Activated CD4-positive, alpha-beta T cell treated with anti-CD3 and anti-CD28 coated beads, Interleukin-2, amount 10 ng/mL, durations not matched to agents 7 days and 5 days (primary cell): ENCODE measurements at places on chromosomes 2 and 18.

DNA sequence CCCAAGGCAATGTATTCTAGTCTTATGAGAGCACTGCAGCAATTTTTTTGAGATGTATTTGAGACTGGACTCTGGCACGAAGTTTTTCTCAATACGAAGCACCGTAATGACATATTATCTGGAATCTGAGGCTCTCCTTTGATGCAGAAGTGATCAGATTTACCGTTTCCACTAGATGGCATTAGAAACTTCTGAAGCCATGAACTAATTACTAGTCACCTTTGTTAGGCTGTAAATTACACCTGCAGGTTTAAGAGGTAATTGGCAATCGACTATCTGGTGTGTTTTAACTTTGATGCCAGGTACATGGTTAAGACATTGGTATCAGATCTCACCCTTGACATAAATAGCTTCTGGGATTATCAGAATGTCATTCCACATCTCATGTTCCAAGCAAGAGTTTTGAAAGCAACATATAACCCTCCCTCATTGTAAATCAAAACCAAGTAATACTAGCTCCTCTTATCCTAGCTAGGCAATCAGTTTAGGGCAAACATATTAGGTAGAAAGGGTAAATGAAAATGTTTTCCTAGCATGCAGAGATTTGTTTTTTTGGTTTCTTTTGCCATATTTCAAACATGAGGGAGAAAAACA lies 254.6 kb upstream of the SPRED2 start:
- no peak for DNase-seq

- DNase-seq = no peak
These were observed 64.7 kb upstream of the HAAO start for GRCh38 chr2:42856891-42857632.

- no peak for DNase-seq
These were observed 86.3 kb downstream of the MDH1 start for GRCh38 chr2:63675026-63675425.

DNA sequence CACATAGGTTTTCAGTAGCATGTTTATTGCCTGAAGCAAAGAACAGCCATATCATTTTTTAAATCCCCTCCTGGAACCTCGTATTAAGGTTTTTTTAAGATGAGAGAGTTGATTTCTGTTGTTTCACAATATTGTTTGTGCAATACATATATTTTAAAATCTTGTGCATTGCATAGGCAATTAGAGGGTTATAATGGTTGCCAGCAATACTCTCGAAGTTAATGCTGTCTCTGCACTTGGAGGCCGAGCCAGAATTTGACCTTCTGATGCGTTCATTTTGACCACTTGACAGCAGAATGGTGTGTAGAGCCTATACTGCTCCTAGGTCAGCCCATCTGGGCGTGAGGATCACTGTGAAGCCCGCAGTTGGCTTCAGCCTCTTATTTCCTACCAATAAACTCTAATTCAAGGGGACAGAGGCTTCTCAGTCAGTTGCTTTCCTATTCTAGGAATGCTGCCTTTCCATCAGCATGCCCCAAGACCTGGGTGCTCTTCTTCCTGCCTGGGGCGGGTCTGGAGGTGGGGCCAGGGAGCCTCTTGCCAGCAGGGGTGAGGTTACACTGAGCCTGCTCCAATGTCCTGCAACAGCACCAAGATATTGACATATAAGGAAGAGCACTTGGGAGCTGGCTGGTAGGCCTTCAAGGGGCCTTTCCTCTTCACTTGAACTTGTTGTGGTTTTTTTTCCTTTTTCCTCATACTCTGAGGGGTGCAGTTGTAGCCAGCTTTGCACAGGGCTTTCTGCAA lies 91.4 kb upstream of the BCL2L11 start:
- no peak for DNase-seq

GRCh38 chr2:142694282-142694681 lies 183.2 kb upstream of the KYNU start:
- no peak for DNase-seq

DNA sequence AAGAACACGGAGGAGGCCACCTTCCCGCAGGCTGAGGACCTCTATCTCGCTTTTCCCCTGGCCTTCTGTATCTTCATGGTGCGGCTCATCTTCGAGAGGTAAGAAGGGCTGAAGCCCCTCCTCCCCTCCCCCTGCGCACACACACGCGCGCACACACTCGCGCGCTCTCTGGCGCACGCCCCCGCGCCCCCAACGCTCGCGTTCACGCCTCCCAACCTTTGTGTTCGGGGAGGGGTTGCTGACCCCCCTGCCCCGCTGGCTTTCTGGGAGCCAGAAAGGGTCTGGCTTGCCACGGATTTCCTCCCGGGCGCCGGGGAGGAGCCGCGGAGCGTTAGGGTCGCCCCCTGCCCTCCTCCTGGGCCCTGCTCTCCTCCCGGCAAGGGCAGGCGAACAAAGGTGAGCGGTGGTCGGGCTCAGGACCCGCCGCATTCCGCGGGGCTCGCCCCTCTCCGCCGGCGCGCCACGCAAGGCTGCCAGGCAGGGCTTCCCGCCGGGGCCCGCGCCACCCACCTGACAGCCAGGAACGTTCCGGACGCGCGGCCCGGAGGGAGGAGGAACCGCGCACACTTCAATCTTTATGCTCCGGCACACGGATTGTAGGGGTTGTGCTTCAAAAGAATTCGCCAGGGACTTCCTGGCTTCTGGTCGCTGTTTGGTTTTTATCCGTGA lies 583 bp downstream of the CERS6 start:
- peak; percentile 45 for DNase-seq

DNA sequence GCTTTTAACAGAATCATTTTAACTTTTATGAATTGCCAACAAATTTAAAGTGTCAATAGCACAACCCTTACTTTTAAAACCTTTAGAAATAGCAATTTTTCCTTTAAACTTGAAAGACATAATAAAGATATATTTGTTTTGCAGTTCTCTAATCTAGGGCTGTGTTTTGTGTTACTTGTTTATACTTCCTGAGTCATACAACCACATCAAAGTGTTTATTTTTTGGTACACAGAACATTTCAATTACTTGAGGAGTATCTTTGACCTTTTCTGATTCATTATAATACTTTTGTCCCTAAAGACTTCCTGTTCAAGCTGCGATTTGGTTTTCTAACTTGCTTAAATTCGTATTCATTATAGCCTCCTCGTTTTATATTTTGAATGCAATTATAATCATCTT lies 21.8 kb downstream of the TYW5 start:
- no peak for DNase-seq

DNA sequence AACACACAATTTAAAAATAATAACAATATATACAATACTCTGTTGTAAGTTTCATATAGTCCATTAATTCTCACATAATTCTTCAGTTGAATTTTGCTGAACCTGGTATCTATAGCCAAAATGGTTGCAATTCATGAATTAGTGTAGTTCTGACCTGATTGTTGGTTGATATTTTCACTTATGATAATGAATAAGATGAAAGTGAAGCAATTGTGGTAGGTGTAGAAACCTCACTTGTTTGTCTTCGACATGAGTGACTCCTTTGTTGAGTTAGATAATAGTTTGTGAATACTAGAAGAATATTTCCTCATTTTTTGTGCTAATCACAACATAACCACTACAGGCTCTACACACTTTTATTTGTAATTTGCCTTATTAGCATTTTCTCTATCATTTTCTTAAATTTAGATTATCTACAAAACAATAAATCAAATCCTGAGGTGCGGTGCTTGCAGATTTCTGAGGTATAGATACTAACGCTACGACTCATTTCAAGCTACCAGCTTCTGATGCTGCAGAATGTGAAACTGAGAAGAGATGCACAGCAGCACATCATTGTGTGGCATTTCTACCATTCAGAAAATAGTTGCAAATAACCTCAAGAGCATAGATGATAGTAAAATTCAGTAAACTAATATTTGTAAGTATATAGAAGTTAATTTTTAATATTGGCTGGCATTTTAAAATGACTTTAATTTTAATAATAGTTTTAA lies 117.9 kb downstream of the KCNH7 start:
- no peak for DNase-seq

GRCh38 chr2:76406134-76406855 lies 695.6 kb upstream of the GCFC2 start:
- DNase-seq = no peak

DNA sequence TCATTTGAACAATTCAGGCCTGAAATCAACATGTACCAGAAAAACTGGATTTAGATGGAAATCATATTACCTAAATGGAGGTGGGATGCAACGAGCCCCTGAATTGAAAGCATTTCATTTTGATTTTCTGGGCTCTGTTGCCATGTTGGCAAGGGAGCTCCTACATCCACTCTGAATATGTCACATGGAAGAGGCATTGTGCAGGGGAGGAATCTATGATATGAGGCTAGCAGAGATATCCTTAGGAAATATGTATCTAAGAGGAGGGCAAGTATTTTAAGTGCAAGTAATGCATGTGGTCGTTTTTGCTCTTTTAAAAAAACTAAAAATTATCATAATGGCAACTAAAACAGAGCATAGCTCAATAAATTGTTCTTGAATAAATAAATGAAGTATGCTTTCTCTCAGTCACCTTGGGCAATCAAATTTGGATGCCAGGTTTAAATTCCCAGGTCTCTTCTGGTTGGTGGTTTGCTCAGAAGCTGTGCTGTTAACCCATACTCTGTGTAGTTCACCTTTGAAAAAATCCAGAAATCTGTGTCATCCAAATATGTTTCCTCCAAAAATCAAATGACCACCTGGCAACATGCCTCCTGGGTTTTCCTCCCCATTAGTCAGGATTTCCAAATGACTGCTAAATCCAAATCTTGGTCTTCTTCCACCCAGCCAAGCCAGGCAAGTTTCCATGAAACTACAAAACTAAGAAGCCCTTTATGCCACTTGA lies 6.5 kb upstream of the LGALSL start:
- no peak for DNase-seq

DNA sequence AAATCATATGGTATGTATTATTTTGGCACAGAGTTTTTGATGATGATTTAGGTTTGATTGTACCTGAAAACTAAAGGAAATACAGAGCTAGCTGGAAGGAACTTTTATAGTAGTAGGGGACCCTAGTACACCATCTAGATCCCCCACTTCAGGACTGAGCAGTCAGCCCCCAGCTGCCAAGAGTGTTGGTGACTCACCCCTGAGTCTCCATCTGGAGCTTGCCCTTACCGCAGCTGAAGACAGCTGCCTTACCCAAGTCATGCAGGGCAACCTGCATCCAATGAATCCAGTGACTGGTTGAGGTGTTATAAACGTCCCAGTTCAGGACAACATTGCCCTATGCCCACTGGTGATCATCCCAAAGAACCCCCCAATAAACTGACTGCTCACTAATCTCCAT lies 15.3 kb downstream of the PMS1 start:
- no peak for DNase-seq

- DNase-seq = no peak
These were observed 18.4 kb downstream of the RBKS start for GRCh38 chr2:27871802-27872201.

DNA sequence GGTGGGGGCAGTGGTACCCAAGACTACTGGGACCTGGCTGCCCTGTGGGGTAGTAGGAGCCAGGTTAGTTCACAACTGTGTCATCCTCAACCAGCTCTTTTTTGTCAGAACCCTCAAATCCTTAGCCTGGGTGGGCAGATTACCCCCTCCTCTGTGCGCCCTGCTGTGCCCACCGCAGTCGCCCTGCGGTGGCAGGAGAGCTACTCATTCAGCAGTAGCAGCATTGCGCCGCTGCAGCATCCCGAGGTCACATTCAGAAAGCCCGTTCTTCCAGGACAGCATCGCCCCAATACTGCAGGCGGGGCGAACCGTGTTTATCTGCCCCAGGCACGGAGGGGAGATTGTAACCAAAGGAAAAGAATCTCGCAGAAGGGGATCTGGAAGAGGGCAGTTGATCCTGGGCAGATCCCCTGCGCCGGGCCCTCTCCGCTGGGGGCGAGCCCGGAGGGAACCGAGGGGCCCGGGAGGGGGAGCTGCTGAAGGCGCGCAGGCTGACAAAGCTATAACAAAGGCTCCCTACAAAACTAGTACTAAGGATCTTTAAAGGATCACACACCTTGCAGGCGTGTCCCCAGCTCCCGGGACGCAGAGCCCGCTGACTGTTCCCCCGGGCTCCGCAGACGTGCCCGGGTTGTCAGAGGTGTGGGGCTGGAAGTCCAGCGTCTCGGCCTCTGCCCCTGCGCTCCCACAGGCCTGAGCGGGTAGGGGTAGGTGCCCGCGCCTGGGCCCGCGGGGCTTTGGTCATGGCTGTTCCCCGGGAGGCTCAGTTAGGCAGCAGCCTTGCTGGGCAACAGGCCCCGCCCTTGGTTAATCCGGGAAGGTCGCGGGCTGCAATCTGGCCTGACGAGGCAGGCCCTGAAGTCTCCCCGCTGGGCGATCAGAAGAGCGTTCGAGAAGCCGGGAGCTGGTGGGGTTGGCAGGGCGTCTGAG lies 13.2 kb downstream of the POU3F3 start:
- no peak for DNase-seq

- no peak for DNase-seq
These were observed 111.9 kb downstream of the OSR1 start for GRCh38 chr2:19246496-19246895.

DNA sequence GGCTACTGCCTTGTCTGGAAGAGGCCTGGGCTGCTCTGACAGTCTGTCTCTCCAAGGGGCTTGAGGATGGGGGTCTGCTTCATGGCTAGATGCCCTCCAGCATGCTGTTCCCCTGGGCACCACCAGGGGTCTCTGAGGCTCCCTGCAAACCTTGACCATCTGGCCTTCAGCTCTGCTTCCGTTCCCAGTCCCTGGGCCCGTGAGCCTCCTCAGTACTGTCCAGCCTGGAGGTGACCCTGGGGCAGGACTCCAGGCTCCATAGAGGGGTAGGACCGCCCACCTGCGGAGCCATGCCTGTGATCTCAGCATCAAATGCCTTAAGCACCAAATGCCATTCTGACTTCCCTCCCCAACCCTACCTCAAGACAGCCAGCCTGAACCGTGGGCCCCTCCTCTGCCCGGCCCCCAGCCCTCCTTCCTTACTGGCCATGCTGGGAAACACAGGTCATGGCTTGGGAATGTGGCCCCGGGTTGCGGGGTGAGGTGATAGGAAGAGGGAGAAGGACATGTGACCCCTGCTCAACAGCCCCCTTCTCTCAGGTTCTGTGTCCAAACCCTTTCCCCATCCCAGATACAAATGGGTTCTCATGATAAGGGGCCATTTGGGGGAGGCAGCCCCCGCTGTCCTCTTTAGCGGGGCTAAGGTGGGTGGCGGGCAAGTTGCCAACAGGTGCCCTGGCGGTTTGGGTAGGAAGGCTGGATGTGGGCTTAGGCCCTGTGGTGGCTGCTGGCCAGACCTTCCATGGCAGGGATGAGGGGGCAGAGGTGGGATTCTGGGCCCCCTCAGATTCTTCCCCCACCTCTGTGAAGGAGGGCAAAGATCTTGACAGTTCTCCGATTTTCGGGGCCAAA lies 25.0 kb downstream of the SPEG start:
- DNase-seq = peak; percentile 45

GRCh38 chr2:196337208-196337953 lies 166.0 kb upstream of the STK17B start:
- peak; percentile 24 for DNase-seq

GRCh38 chr2:1812926-1813325 lies 68.6 kb upstream of the PXDN start:
- DNase-seq = no peak
